ENCODE measurements at places on chromosomes 16 and 17.

GRCh38 chr16:11359370-11359769 is 14.1 kb downstream of the RMI2 start:
- no peak for DNase-seq

DNA sequence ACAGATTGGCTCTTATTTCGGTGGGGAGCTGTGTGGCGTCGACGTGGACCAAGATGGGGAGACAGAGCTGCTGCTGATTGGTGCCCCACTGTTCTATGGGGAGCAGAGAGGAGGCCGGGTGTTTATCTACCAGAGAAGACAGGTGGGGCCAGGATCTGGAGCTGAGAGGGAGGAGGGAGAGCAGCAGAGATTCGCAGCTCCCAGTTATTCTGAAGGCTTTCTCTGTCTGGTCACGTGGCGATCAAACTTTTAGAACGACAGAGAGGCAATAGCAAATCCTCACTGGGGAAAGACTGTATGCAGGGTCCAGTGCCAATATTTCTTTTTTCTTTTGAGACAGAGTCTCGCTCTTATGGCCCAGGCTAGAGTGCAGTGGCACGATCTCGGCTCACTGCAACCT is 22.2 kb downstream of the ITGAL start:
- no peak for DNase-seq

GRCh38 chr17:29018788-29019474 is 13.1 kb upstream of the SEZ6 start:
- DNase-seq, result no peak

- DNase-seq, result no peak
Measured at GRCh38 chr17:51044976-51045375, 75.7 kb downstream of the SPAG9 start.

DNA sequence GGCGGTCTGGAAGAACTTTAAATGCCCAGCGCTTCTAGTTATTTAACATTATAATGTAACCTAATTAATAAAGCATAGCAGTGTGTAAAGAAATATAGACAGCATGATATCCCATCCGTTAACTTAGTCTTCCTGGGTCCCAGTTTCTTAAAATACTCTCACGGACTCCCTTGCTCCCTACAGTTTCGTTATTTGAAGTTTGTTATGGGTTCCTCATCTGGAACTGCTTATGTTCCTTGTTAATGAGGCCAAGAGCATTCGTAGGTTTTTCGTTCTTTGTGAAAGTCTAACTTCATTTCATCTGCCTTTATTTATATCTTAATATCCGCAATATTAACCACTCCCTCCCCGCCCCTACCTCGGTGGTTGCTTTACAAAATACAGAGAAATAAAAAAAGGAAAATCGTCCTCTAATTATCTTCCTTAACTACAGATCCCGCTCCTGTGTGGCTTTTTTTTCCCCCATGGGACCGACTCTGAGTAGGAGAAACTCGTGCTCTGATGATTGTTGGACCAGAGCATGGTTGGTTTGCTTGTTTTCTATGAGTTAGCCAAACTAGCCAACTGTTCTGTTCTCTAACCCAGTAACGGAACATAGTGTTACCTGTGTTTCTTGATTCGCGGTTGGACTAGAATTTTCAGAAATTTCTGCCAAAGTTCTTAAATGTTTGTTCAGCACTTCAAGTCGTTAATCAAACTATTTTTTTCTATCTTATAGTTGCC is 863 bp downstream of the ADPRM start:
- no peak for DNase-seq

GRCh38 chr17:7405350-7406234 is 1.7 kb upstream of the TMEM256 start:
- no peak for DNase-seq

DNA sequence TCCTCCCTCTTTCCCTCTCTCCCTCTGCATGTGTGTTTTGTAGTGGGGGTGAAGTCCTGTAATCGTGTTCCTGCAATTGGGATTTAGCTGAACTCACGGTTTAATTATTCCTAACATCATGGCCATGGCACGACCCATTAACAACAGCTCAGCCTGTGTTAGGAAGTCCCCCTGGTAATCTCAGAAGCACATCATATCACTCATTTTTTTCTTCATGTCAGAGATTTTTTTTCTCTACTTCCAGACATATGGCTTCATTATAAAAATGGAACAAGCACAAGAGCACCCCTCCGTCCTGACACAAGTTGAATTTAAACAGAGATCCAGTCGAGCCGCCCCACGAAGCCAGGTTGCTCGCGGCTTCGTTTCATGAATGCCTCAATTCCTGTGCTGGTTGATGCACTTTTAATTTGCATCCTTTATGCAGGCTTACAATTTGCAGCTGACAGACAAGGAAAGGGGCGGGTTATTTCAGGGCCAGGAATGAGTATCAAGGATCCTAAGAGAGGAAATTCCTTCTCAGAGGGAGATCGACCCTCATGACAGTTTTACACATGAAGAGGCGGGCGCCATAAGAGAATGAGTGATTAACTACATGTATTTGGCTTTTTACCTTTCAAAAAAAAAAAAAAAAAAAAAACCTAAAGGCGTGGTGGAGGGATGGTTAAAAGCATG is 192.9 kb downstream of the MAF start:
- no peak for DNase-seq

DNA sequence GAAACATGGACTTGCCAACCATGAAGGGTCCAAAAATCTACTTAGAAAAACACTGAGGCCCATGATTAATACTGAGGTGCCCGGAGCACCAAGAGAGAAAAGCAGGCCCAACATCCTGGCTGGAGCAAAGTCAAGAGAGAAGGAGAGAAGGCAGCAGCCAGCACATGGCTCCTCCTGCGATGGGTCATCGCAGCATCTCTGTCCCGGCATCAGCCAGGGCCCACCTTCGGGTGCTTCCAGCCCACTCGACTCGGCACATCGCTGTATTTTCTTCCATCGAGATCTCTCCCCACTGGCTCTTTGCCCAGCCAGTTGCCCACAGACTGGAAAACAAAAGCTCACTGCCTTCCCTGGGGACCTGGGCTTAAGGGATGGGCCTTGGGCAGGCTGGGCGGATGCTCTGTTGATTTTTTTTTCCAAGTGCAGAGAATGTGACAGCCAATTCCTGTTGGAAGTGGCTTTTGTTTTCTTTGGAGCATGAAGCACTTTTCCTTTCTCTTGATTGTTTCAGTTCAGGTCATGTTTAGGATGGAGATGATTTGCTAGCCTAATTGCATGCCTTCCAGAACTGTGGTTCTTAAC is 58.1 kb downstream of the CYB5B start:
- DNase-seq, result no peak

DNA sequence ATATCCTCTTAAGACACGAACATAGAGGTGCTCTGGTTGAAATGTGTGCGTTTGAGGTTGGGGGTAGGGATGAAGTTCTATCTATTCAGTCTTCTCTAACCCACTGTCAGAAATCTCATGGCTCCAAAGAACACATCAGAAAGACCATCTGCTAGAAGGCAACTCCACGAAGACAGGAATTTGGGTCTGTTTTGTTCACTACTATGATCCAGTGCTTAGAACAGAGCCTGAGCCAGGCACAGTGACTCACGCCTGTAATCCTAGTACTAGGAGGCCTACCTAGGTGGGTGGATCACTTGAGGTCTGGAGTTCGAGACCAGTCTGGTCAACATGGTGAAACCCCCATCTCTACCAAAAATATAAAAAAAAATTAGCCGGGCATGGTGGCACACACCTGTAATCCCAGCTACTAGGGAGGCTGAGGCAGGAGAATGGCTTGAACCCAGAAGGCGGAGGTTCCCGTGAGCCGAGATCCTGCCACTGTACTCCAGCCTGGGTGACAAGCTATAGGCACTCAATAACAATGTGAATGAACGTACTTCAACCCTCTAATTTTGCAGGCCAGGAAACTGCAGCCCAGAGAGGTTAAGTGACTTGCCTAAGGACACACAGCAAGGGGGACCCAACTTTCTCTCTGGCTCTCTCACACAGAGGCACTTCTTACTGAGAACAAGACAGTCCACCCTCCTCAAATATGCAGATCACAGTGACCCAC is 2.3 kb downstream of the CASKIN2 start:
- DNase-seq, result no peak

DNA sequence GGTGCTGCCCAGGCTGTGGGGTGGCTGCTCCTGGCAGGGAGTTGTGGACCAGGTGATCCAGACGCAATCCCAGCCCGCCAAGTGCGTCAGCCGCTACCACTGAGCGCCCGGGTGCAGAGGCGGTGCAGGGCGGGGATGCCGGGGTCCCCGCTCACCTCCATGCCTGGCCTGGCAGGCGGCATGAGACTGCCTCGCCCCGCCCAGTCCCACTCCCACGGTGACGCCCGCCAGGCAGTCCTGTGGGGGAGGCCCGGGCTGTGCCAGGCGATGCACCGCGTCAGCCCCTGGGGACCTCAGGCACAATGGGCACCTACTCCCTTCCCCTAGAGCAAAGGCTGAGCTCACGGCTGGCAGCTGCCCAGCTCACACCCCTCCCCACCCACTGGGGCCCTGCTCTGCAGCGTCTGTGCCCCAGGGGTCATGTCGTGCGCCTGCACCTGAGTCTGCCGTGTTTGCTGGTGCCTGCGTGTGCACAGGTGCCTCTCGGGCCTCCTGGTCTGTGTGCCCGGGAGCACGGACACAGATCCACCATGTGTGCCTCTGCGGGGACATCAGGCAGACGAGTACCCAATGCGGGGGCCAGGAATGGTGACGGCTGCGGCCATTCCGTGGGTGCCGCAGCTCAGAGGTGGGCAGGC is 5.3 kb downstream of the RPUSD1 start:
- no peak for DNase-seq

- DNase-seq, result peak; percentile 72
Measured at GRCh38 chr17:29116804-29117753, 63.1 kb downstream of the MYO18A start.

DNA sequence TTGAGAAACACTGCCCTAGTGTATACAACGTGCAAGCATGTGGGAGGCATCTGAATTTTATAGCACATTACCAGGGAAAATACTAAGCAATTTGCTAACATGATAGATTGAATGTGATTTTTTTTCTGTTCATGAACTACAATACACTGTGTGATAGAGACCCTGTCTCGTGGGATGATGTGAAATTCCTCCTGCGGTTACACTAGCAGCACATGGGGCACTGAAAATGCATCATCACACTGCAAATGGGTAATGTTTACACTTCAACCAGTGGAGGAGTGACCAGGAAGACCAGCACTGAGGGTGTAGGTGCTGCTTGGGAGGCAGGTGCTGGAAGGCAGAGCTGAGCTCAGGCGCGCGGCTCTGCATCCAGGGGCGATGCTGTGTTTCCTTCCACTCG is 28.8 kb downstream of the ORC6 start:
- no peak for DNase-seq

DNA sequence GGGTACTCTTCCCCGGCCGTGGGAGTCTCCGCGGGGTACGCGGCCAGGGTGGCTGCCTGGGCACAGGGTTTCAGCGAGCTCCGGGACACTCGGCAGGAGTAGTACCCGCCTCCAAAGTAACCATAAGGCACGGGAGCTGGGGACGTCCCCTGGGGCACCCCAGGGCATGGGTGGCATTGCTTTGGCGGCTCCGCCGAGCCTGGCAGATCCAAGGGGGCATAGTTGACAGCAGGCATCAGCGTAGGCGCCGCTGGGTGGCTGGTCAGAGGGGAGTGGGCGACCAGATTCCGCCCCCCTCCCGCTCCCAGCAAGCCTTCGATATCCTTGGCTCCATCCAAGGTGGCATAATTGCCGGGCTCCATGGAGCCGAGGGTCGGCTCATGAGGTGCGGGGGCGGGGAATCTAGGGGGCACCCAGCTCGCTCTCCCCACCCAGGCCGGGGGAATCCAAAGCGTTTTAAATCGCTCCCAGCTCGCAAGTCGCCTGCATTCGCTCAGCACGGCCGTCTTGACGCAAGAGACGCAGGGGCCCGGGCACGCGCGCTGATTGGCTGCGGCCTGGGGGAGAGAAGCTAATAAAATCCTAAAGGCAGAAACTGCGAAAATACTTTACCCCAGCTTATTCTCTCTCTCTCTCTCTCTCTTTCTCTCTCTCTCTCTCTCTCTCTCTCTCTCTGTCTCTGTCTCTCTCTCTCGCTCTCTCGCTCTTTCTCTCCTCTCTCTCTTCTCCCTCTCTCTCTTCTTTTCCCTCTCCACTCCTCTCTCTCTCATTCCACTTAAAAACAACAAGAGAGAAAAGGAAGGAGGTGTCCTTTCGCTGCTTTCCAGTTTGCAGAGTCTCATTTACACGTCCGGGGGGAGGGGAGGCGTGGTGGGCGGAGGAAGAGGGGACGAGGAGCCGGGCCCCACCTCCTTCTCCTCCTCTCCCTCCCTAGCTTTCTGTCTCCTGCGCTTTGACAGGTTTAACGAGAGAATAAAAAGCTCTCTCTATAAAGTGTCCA is at the start of gene HOXB13:
Gene HOXB13, minus strand, starts transcription at position 519 of the 1,000 bp plus-strand sequence. Its CDS starts 157 bp downstream, at position 362.
- DNase-seq, result no peak

GRCh38 chr16:2818272-2818876 is 1.3 kb downstream of the PRSS21 start:
- DNase-seq, result no peak

DNA sequence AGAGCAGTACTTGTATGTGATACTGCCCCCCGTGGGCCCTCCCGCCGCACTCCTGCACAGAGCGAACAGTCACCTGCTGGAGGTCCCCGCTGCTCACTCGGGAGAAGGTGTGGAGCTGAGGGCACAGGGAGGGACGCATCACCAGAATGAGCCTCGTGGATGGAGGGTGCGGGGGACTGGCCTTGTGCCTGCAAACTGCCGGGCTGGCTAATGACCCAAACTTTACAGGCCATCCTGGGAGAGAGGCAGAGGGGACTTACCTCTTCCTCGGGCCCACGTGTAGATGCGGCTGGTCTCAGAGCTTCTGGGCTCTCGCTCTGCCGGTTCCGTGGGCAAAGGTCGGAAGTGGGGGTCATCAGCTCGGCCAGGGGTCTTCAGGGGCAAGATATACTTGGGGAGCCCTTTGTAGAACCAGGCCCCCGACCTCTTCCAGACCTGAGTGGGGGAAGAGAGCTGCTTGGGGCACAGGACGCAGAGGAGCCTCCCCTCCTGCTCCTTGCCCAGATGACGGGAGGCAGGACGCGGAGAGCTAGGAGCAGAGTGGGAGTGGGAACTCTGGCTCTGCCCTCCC is 65.5 kb upstream of the DOC2B start:
- no peak for DNase-seq

- DNase-seq, result no peak
Measured at GRCh38 chr16:81480606-81481206, 36.1 kb downstream of the CMIP start.

GRCh38 chr17:61174310-61174709 is 225.3 kb upstream of the TBX2 start:
- no peak for DNase-seq

All from stimulated activated CD8-positive, alpha-beta memory T cell treated with anti-CD3 and anti-CD28 coated beads, Interleukin-4, amount 100 ng/mL, for 1 hour (primary cell).